ENCODE measurements at places on chromosomes 7 and 10.

DNA sequence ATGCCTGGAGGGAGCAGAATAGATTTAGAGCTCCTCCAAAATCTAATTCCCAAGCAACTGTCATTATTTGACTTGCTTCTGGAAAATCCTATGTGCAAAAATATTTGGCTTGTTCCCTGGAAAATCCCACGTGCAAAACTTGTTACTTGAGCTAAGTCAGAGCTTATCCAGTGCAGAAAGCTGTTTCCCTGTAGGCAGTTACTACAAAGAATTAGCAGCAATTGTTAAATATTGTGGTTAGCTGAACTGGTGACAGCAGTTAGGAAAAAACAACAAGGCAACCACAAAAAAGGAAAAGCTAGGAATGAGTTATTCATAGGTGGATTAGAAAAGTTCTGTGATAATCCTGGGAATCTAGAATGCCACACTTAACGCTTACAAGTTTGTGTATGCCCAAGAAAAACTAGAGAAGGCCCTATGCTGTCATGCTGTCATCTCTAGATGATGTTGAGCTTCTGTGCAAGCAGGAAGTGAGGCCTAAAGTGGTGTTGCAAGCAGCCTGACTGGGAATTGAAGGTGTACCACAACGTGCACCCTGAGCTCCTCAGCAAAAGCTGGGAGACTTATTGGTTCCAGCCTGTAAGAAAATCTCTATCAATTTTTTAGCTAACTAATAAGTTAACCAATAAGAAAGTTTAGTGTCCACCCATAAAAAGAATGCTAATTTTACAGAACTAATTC is 738.6 kb upstream of the LRRTM3 start:
- no peak for DNase-seq

DNA sequence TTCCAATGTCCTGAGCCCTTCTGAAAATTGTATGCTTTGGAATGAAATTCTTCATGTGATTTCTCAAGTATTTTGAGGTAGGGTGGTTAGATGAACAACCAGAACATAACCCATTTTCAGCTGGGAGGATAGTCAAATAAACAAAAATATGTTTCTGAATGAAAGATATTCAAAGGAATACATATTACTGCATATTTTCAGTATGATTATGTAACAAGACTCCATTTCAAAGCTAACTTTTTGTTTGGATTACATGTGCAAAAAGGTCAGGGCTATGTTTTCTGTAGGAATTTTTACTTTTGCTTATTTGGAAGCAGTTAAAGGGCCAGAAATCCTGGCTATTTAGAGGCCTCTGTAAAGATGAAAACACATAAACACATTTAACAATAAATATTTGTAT is 27.7 kb downstream of the CDK6 start:
- no peak for DNase-seq

DNA sequence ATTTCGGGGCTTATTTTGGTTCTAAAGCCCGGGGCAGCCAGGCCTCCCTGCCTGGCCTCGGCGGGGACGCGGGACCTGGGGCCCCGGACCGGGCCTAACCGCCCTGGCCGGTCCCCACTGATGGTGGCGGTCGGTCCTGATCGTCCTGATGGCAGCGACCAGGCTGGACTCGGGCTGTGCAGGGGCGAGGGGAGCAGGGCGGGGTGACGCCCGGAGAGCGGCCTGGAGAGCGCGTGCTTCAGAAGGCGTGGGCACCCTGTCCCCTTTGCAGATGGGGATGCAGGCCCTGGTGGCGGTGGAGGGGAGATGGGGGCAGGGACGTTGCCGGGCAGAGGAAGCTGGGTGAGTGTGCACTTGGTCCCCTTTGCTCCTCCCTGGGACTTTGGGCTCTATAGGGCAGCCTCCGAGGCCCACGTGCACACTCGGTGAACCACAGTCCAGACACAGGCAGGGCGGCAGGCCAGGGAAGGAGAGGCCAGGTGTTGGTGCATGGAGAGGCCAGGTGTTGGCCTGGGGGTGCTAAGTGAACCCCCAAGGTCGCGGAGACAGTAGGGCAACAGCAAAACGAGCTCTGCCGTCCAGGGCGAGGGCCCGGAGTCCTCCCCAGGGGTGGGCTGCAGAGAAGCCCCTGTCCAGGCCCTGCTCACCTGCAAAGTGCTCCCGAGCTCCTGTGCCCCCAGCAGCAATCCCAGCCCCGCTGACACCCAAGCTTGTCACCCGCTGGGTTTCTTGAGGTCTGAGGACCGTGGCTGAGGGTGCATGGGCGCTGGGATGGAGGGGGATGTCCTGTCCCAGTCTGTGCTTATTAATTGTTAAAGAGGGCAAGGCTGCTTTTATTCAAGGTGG is 42.4 kb upstream of the FAM20C start:
- DNase-seq: peak; percentile 27

DNA sequence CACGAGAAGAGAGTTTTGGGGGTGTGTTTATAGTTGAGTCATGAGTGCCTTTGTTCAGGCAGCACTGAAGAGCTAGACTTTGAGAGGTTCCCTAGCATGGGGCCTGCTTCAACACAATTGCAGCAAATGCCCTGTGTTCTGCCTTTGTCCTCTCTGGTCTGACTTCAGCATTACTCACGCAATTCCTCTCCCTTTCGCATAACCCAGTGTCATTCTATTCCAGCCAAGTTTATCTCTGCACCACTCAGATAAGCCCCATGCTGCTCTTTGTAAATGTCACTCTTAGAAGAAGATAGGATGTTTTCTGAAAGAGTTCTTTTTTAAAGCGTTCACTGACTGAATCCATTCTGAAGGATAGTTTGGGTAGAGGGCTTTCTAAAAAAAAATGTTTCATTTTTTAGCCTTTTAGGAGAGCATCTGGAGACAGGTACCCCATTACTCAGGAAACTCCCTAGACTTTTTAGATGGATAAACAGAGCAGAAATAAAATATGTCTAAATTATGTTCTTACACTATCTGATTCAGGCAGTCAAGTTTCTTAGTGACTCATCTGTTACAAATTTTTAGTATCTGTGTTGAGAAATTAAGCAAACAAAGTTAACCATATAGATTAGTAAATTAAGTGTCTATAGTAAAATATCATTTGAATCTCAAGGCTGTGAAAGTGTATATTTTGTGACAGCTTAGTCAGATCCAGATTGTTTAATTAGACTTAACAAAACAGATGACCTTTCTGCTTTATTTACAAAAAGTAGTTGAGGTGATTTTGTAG is 318.5 kb downstream of the GPR158 start:
- peak; percentile 11 for DNase-seq

GRCh38 chr10:23384364-23384763 is 39.8 kb upstream of the C10orf67 start:
- peak; percentile 13 for DNase-seq

GRCh38 chr10:35387768-35388167 is 51.5 kb downstream of the CCNY start:
- DNase-seq: peak; percentile 79

DNA sequence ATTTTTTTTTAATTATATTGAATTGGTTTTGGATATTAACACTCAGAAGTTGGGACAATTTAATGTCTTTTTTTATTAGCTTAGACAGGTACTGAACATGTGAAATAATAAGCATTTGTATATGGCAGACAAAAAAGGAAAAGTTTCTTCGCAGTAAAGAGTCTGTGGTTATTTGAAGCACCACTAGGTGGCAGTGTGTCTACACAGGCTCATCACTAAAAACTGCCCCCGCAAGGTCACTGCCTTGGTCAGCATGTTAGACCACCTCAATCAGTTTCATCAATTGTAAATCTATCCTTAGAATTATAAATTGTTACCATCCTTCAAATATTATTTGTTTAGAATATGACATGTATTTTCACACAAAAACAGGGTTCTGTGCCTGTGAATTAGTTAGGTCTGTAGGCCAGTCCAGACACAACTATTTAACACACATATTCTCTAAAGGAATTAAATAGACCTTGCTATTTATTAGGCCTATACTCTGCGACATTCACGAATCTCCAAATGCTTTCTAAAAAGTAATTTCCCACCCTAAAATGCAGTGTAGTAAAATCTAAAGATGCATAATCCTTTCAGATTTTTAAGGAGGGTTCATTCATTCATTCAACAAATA is 17.0 kb downstream of the PNLIPRP3 start:
- DNase-seq: peak; percentile 22

- peak; percentile 81 for DNase-seq
These were observed 82.8 kb upstream of the CPXM2 start for GRCh38 chr10:123974406-123974805.

DNA sequence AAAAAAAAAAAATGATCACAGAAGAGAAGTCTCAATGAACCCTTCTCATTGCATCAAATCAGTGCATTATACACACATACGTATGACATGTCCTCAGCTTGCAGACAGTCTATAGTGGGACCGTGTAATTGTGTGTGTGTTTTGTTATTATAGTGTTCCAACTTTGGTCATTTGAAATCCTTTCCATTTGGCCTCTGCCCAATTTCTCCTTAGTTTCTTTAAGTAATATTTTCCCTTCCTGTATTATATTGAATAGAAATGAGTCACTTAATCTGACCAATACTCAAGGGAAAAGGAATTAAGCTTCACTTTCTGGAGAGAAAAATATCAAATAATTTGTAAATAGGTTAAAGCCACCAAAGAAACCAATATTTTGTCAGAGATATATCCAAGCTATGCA is 415.5 kb upstream of the SORCS1 start:
- DNase-seq: peak; percentile 57

- peak; percentile 46 for DNase-seq
These were observed 529 bp downstream of the HPS1 start for GRCh38 chr10:98446151-98446660.

- DNase-seq: no peak
These were observed 334.1 kb downstream of the GLRX3 start for GRCh38 chr10:130470286-130470685.

GRCh38 chr7:87658553-87658952 is 30.4 kb downstream of the RUNDC3B start:
- no peak for DNase-seq
